ENCODE measurements at places on chromosomes 3 and 15.

DNA sequence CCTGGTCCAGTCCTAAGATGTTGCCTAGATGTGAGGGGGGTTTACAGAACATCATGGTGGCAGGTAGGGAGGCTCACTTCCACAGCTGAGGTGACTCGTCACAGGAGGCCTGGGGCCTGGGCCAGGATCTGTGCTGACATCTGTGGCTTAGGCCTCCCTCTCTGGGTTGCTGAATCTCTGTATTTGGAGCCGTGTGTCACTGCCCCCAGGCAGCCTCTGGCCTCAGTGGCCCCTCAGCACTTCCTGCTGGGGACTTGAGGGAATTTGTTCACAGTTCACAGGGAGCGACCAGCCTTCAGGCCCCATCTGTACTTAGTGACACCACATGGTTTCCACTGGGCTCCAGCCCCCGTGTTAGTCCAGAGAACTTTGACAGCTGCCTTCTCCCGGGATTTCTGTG is 41.7 kb upstream of the ADAMTSL3 start:
- no peak for DNase-seq

GRCh38 chr15:48507416-48508065 is 138.0 kb downstream of the FBN1 start:
- no peak for DNase-seq

GRCh38 chr3:101762041-101762646 is 16.9 kb upstream of the NXPE3 start:
- DNase-seq: no peak

DNA sequence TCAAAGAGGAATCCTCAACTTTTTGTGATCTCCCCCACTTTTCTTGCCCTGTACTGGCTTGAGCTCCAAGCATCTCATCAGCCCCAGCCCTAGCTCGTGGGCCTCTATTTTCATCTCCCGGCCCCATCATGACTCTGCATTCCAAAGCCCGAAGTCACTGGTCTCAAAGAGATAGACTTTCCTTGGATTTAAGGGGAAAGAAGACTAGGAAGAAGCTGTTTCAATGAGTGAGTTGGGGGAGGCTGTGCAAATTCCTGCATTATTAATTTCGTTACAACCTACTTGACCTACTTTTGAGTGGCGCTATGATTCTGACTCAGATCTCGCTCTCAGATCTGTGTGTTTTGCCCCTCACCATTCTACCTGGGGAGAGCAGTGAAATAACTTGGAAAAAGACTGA is 266.6 kb upstream of the TBL1XR1 start:
- DNase-seq: no peak

DNA sequence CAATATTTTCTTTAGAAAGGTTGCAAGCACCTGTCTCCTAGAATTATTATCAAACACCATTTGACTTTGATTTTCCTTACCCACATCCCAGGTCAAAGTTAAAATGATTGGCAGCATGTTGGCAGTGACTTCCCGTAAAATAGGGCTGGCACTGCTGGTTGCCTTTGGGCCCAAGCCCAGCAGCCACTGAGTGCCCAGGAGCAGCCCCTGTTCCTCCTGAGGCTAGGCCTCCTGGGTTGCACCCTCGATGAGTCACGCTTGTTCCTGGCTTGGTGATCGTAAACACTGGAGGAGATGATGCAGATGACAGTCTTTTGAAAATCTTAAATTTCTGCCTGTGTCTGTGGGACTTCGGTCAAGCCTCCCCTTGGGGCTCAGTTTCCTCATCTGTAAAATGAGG is 290.0 kb downstream of the TLE3 start:
- no peak for DNase-seq

DNA sequence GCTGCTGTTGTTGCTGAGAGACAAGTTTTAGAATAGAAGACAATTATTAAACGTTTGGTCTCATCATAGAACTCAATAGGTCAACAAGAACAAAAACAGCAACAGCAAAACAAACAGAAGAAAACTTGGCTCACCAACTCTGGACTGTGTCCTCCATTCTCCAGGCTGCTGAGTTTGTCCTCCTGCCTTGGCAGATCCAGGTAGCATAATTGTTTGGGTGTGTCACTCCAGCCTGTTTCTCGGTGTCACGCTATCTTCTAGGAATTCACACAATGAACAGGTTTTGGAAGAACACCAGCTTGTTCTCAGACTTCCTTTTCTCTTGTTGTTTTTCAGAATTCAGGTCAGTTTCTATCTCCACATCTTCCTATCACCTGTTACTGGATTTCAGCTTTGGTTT is 34.7 kb downstream of the ARRDC4 start:
- DNase-seq: no peak

GRCh38 chr3:102057781-102058421 is 208.6 kb downstream of the NFKBIZ start:
- DNase-seq: no peak

GRCh38 chr3:159936541-159936940 is 52.1 kb upstream of the IL12A start:
- no peak for DNase-seq

DNA sequence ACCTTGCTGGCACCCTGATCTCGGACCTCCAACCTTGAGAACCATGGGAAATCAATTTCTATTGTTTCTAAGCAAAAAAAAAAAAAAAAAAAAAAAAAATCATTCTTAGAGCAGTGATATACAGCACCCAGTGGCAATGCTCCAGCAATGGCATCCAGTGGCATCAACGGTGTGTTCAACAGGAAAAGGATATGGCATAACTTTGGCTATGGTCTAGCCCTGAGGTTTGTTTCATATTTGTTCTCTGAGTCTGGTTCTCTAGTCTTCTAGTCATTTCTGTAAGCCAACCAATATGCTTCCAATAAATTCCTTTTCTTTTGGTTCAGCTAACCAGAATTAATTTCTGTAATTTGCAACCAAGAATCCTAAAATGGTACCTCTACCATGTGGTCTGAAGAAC is 19.2 kb downstream of the DENND4A start:
- DNase-seq: no peak

DNA sequence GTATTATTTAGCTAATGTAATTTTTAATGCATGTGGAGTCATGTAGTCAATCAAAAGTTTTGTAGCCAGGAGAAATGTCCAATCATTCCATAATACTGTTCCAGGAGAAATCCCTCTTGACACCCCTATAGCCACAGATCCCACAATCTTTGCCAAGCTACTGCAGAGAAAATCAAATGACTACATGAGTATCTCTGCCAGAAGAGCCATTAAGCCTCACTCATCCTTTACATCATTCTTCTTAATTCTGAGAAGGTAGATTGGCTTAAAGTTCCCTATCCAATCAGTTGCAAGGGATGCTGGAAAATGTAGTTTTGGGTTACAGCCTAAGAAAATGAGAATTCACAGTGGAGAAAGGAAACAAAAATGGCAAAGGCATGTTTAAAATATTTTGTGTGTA is 502.1 kb downstream of the ZBBX start:
- DNase-seq: no peak

GRCh38 chr3:115683773-115684172 is 60.5 kb downstream of the GAP43 start:
- no peak for DNase-seq

- DNase-seq: no peak
Observed at GRCh38 chr15:42171122-42171521, 14.7 kb upstream of the PLA2G4F start.

- no peak for DNase-seq
Observed at GRCh38 chr3:71201939-71202338, 381.6 kb downstream of the FOXP1 start.

- DNase-seq: no peak
Observed at GRCh38 chr15:63855735-63856134, 22.0 kb upstream of the HERC1 start.
